T-helper 2 cell (primary cell): ENCODE measurements at places on chromosomes 6 and 20.

DNA sequence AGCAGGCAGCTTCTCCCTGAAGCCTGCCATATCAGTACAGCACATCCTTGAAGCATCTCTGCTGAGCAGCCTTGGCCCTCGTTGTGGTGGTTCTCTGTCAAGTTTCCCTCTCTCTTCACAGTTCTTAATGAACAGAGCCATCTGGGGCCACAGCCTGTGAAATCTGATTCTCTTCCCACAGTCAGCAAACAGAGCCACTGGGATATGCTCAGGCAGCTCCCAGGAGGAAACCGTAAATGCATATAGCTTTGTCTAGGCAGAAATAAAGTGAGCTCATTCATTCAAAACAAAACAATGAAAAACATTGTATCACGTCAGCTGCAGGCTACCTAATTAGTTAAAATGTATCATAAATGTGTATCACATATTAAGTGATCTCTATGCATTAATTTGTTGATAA, 80.3 kb downstream of the TBC1D7 start:
- DNase-seq, result no peak

- DNase-seq, result no peak
Observed at GRCh38 chr6:156776470-156776839, 723 bp upstream of the ARID1B start.

GRCh38 chr20:49631856-49632418, 64.0 kb upstream of the PTGIS start:
- no peak for DNase-seq

DNA sequence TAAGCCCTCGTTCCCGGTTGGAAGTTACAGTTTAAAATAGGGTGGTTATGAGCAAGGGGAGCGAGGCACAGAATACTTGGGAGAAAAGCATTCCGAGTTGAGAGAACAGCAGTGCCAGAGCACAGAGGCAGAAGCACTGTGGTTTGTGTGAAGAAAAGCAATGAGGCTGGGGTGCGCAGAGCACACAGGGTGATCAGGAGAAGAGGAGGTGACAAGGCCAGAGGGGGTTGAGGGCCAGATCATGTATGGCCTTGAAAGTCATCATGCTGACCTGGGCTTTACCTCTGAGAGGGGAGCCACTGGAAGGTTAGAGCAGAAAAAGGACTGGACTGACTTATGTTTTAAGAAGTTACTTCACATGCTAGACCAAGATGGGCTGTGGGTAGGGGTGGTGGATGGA, 3.5 kb upstream of the BTN3A2 start:
- no peak for DNase-seq

DNA sequence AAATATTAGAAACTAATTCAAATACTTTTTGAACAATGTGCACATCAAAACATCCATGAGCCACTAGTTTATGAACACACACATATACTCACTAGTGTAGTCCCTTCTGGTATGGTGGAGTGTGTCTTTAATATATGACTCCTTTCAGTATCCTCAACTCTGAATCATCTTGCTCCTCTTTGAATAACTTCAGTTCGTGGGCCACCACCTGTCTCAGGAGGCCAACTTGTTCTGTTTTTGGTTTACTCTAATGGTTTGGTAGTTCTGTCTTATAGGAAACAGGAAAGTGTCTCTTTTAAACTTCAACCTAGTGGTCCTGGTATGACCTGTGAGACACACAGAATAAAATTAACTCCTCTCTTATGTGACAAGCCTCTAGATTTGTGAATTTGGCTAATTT, 55.6 kb downstream of the ZNF292 start:
- no peak for DNase-seq

DNA sequence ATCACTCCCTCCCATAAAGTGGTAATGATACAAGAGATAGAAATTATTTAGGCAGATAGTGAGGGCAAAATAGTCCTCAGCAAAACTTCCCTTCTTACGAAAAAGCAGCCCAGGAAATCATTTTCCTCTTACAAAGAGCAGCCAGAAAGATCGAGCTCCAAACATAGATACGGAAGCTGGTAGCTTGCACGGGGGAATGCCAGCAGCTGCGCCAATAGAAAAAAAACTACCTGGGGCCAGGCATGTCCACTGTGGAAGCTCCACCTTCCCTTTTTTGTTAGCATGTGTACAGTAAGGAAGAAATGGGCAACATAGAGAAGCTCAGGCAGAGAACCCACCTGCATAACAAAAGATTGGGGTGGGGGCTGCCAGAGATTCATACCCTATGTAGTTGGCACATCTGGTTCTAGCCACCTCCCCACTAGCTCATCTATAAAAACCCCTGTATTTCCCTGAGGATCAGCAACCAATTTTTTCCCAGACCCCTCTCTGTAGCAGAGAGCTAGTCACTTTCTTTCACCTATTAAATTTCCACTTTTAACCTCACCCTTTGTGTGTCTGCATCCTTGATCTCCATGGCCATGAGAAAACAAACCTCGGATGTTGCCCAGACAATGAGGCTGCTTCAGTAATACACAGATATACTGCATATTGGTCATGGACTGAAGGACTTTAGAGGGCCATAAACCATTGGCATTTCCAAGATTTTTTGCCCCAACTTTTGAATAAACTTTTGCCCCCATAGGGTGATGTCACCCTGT, 52.1 kb downstream of the SOD2 start:
- DNase-seq, result no peak

GRCh38 chr20:11569163-11569562, 348.5 kb upstream of the BTBD3 start:
- DNase-seq, result no peak

DNA sequence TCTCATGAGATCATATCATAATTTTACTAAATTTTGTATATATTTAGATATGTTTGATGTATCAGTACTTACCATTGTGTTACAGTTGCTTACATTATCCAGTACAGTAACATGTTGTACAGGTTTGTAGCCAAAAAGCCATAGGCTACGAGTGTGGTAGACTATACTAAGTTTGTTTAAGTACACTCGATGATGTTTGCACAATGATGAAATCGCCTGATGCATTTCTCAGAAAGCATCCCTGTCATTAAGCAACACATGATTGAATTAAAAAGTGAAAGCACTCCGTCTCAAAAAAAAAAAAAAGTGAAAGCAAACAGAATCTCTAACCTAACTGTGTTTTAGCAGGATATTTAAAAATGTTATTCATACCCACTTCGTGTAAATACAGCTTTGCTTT, 104.9 kb upstream of the TFAP2D start:
- no peak for DNase-seq

DNA sequence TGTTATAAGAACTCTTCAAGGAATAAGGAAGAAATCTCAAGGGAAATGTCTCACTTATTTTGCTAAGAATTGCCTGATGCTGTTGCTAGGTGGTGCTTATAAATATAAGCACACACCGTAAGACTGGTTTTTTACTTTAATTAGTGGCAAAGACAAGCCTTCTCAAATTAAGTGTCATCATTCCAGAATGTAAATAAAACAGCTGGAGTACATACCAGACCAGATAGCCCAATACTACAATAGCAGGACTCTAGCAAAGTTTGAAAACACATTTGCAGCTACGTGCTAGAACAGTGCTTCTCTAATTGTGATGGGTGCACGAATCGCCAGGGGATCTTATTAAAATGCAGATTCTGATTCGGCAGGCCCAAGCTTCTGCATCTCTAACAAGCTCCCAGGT, 6.8 kb downstream of the CNKSR3 start:
- DNase-seq, result no peak

- no peak for DNase-seq
Observed at GRCh38 chr6:26006086-26006939, 43.7 kb downstream of the TRIM38 start.

- DNase-seq, result no peak
Observed at GRCh38 chr20:9550871-9551270, 36.5 kb downstream of the LAMP5 start.

- no peak for DNase-seq
Observed at GRCh38 chr6:84466511-84466910, 239.1 kb upstream of the CEP162 start.

- no peak for DNase-seq
Observed at GRCh38 chr6:7004581-7005297, 103.0 kb upstream of the RREB1 start.

- no peak for DNase-seq
Observed at GRCh38 chr20:7189231-7189630, 421.7 kb downstream of the BMP2 start.

- DNase-seq, result no peak
Observed at GRCh38 chr20:7136886-7137285, 369.4 kb downstream of the BMP2 start.

GRCh38 chr20:49339123-49339522, 61.3 kb upstream of the ZNFX1 start:
- DNase-seq, result no peak

- no peak for DNase-seq
Observed at GRCh38 chr6:89566930-89567629, 71.5 kb downstream of the LYRM2 start.

DNA sequence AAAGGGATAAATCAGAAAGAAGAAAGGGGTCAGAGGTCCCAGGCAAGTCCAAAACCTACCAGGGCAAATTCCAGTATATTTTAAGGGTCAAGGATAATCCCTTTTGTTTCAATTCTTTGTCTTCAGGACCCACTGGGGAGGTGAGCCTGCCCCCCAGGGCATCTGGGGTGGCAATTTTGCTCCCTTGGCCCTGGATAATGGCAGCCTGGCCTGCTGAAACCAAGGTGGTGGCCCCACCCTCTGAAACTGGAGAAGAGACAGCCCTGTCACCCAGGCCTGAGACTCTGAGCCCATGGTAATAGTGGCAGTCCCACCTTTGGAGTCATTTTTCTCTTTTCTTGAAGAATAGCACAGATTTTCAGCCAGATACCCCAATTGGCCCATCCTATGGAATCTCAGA, 118.1 kb downstream of the C6orf58 start:
- no peak for DNase-seq

- no peak for DNase-seq
Observed at GRCh38 chr20:20317195-20317594, 50.7 kb upstream of the INSM1 start.

GRCh38 chr6:46816626-46817025, 23.4 kb downstream of the MEP1A start:
- DNase-seq, result no peak

DNA sequence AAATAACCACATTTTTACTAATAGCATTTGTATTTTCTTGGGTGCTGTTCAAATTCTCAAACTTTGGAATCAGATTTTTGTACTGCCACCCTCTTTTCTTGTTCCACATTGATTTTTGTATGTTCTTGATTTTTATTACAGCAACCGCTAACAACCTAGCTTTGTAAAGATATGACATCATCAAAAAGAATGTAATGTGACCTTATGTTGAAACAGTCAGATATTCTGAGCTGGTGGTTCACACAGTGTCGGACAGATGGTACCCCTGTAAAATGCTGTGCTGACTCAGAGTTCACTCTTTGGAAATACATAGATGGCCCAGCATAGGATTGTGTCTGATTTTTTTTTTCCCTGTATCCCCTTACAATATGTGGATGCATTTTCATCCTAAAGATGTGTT, 118.9 kb downstream of the QKI start:
- DNase-seq, result no peak

- DNase-seq, result no peak
Observed at GRCh38 chr6:151285122-151285521, 45.4 kb downstream of the AKAP12 start.

- DNase-seq, result no peak
Observed at GRCh38 chr6:96613291-96613999, 50.5 kb downstream of the FHL5 start.

DNA sequence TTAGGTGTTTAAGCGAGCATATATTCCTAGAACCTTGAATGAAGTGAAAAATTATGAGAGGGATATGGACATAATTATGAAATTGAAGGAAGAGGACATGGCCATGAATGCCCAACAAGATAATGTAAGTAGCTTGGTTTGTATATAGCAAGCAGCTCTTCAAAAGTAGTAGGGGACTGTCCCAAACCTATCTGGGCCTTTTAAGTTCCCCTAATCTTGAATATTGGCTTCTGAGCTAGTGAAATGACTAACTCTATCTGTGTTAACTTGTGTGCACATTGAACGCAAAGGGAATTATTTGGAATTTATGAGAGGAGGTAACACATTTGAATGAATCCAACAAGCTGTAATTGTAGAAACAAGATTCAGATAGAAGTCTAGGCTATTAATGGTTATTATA, 21.7 kb downstream of the RIOK1 start:
- DNase-seq, result no peak

- DNase-seq, result no peak
Observed at GRCh38 chr6:22298475-22298890, 1.6 kb upstream of the PRL start.

DNA sequence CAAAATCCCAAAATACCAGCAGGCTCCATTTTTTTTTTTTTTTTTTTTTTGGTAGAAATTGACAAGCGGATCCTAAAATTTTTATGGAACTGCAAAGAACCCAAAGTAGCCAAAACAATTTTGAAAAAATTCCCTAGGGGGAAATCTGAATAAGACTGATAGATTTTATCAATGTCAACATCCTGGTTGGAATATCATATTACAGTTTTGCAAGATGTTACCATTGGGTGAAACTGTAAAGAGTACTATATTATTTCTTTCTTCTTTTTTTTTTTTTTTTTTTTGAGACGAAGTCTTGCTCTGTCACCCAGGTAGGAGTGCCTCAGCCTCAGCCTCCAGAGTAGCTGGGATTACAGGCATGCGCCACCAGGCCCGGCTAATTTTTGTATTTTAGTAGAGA, 29.4 kb upstream of the BEND3 start:
- no peak for DNase-seq

GRCh38 chr20:24106150-24106800, 117.7 kb upstream of the GGTLC1 start:
- DNase-seq, result no peak

- DNase-seq, result no peak
Observed at GRCh38 chr6:11702500-11703130, 76.0 kb downstream of the ADTRP start.

DNA sequence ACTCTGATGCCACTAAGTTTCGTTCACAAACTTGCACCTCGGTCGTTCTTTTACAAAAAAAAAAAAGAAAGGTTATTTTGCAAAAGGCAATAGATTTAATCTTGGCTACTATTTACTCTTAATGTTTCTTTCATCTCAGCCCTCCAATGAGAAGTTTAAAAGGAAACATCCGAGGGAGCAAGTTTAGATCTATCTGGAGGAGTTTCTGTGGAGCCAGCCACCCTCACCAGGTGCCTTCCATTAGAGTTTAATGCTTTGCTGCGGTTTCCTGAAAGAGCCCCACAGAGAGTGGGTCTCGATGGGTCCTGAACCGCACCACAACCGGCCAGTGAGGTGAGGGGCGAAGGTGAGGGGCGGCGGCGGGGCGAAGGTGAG, 632 bp downstream of the PRKN start:
- DNase-seq, result no peak
